Stimulated activated CD4-positive, alpha-beta T cell treated with anti-CD3 and anti-CD28 coated beads, TNF-alpha, amount 100 ng/mL, for 4 hours (primary cell): ENCODE measurements at places on chromosomes 12 and 14.
A peak's percentile ranks its signal among the peaks of the same experiment; 100 is the strongest.

DNA sequence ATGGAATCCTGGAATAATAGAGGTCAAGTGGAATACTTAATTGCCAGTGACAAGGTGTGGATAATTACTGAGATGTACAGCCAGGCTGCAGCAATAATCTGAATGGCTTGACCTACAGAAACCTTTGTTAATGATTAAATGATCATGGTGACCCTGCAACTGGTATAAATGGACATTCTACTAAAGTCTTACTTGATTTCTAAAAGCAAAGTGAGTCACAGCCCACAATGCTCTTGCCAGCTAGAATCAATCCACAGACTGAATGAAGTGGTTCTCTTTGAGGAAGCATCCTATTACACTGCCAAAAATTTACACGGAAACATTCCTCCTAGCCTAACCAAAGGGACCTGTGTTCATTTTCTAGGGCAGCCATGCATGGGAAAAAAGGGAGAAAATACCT is 518.5 kb downstream of the SOX5 start:
- no peak for DNase-seq

DNA sequence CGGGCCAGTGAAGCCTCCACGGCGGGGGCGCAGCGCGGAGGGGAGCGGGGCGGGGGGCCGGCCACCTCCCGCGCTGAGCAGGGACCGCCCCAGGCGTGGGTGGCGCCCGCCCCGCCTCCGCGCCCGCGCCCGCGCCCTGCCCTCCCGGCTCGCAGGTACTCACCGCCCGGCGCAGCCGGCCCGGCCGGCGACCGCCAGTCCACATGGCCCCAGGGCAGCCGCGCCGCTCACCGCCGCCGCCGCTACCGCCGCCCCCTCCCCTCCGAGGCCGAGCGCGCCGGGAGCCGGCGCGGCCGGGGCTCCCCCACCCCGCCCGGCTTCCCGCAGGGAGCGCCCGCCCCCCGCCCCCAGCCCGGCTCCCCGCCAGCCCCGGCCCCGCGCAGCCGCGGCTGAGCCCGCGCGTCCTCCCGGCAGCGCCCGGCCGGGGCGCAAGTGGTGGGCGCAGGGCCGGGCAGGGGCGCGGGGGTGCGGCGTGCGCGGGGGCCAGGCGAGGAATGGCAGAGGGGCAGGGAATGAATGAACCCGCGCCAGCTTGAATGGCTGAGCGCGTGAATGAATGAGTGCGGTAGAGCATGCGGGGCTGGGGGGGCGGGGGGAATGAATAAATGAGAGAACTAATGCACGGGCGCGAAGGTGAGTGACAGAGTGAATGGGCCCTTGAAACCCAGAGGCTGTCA is at the start of gene BEGAIN:
BEGAIN (minus strand) TSS at position 332 of the 677 bp plus-strand sequence; CDS start at position 205, 127 bp downstream.
- DNase-seq = peak; percentile 31

DNA sequence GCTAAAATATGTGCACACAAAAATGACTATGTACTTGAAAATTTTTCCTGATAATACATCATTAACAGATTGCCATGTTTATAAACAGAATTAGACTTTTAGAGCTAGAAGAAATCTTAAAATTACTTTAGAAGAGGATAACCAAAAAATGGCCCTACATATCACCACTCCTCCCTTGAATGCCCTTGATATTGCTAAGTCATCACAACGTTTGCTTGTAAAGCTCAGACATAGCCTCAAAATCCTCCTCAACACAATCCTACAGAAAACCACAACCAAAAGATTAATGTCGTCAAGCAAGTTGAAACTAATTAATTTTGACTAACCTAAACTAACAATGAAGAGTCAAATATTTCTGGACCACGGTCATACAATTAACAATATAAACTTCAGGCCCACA is 19.4 kb upstream of the NAA30 start:
- DNase-seq = no peak

- no peak for DNase-seq
These were observed 28.0 kb upstream of the ADIPOR2 start for GRCh38 chr12:1662761-1663439.

GRCh38 chr12:52918784-52919183 is 13.9 kb upstream of the KRT8 start:
- no peak for DNase-seq

DNA sequence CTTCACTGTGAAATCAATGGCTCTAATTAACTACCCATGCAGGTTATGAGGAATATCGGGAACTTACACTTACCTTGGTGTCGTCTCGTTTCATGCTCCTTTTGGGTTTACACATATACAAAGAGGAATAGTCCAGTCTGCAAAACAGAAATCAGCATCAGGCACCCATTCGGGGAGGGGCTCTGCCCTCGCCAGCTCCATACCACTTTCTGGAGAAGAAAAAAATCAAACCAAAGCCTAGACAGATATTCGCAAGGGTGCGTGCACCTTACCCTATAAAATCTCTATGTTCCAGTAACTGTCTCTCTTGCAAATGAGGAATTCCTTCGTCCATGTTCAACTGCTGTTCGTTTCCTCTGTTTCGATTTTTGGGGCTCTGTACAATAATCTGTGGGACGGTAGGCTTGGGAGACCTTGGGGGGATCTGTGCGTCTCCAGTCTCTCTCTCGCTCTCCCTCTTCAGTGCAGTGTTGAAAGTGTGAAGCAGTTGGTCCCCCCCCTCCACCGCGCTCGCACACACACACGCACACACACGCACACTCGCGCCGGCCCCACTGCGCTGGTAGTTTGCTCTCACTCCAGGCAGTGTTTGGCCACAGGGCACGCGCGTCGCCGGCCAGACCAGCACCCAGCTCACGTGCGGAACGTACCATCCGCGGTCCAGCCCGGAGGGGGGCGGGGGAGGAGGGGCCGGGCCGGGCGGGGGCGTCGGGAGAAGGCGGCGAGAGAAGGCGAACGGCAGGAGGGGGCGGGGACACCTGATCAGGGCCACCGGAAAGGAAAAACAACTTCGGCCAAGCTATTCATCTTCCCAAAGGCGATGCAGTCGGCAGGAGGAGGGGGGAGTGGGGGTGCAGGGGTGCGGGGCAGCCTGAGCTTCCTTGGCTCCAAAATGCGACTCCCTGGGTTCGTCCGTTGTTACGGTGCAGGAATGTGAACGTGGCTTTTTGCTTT is at the start of gene BHLHE41:
BHLHE41 (minus strand) TSS at position 592 of the 954 bp plus-strand sequence; CDS start at position 334, 258 bp downstream.
- no peak for DNase-seq

- DNase-seq = no peak
These were observed 203.6 kb downstream of the EFCAB11 start for GRCh38 chr14:89750908-89751392.

DNA sequence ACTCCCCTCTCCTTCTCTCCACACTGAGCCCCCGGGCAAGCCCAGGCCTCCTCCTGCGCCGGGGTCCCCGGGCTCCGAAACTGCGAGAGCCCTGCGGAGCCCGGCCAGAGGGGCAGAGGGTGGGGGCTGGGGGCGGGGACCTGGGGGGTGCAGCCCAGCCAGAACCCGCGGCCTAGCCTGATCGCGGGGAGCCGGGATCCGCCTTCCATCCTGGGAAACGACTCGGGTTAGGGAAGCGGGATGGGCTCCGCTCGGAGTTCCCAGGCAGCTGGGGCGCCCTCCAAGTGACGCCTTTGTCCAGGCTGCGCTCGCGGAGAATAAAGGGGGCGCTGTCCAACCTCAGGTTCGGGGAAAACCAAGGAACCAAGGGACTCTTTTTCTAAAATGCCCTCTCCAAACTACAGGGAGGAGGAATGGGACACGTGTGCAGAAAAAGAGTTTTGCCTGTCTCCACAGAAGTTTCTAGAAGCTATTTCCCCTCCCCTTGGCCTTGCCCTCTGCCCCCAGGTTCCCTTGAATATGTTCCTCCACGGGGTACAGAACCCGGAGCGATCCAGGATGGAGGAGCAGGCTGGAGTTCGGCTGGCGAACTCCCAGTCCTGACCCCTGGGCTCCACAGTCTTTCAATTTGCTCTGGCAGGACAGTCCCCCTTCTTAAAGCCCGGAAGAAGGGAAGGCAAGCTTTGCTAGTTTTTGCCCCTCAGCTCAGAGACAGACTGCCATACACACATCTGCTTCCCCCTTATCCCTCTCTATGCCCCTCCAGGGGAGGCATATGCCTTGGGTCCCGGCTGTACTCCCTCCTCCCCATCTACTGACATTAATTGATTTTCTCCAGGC is 13.9 kb downstream of the NKX2-1 start:
- DNase-seq = no peak

GRCh38 chr12:31524791-31525495 is 66.0 kb downstream of the DENND5B start:
- DNase-seq = no peak

DNA sequence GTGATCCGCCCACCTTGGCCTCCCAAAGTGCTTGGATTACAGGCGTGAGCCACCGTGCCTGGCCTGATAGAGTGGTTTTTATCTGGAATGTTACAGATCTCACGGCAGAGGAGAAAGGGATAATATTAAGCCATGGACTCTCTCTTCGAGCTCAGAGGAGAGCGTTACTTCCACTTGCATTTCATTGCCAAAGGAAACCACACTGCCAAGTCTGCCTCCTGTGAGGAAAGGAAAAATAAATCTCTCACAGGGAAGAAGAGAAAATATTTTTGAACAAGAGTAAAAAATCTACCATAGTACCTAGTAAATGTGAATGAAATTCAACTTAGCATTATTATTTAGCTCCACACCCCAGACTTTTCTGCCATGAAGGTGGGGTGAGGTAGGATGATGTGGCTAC is 319.2 kb upstream of the PRICKLE1 start:
- no peak for DNase-seq

GRCh38 chr14:95440496-95440895 is 76.0 kb downstream of the SYNE3 start:
- no peak for DNase-seq

DNA sequence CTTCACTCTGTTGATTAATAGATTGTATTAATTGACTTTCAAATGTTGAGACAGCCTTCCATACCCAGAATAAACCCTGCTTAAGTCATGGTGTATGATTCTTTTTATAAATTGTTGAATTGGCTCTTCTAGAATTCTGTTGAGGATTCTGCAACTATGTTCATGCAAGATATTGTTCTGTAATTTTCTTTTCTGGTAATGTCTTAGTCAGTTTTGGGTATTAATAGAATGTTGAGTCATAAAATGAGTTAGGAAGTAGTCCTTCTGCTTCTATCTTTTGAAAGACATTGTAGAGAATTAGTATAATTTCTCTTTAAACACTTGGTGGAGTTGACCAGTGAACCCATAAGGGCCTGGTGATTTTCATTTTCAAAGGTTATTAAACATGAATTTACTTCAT is 958.9 kb downstream of the LRFN5 start:
- no peak for DNase-seq

DNA sequence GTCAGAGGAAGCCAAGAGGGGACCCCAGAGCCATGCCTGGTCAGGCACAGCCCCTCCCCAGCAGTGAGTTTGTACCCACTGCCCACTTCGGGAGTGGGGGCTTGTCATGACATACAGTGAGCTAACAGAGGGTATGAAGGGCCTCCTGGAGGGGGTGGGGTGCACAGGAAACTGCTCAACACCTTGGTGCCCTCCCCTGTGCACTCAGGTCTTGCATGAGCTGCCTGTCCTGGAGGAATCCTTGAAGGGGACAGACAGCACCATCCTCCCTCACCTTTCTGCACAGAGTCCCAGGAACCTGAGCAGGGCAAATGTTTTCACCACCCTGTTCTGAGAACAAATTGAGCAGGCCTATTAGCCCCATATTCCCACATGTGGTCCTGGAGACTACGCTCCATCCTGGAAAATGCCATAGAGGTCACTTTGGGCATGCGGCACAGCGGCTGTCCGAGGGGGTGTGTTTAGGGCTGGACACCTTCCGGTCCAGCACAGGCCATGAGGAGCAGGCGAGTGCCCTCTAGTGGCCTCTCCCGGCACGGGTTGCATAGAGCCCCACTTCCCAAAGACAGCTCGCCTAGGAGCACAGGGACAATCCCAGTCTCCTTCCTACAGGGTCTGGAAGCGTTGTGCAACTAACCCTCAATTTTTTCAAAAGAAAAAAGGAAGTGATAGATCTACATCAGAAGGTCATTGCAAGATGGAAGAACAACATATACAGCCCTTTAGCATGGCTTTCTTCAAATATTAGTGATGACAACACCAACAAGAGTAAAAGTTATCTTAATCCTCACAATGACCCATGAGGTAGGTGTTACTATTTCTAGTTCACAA is 31.9 kb upstream of the ZFP36L1 start:
- no peak for DNase-seq

DNA sequence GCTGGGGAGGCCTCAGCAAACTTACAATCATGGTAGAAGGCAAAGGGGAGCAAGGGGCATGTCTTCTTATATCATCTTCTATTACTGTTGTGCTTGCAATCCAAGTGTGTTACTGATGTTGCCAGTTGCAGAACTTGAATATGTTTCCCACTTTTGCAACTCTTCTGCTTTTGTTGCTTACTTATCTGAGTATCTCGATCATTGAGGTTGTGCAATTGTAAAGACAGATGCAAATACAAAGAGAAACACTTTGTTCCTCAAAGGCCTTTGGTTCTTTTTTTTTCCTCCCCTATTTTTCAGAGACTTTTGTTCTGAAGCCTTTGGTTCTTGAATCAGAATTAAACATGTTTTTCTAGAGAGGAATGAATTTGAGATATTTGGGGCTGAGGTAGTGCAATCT is 3.7 kb upstream of the COX8C start:
- DNase-seq = no peak

GRCh38 chr14:67636361-67636919 is 16.7 kb downstream of the ARG2 start:
- no peak for DNase-seq

GRCh38 chr12:87274594-87275245 is 754.5 kb downstream of the C12orf50 start:
- DNase-seq = no peak

- no peak for DNase-seq
These were observed 70.7 kb upstream of the ASPG start for GRCh38 chr14:104014764-104015163.

- no peak for DNase-seq
These were observed 2.0 kb downstream of the PAX9 start for GRCh38 chr14:36663404-36664321.

GRCh38 chr14:101601606-101602465 is 40.5 kb downstream of the DIO3 start:
- no peak for DNase-seq

GRCh38 chr12:57008178-57008577 is 1.8 kb upstream of the ZBTB39 start:
- DNase-seq = no peak

DNA sequence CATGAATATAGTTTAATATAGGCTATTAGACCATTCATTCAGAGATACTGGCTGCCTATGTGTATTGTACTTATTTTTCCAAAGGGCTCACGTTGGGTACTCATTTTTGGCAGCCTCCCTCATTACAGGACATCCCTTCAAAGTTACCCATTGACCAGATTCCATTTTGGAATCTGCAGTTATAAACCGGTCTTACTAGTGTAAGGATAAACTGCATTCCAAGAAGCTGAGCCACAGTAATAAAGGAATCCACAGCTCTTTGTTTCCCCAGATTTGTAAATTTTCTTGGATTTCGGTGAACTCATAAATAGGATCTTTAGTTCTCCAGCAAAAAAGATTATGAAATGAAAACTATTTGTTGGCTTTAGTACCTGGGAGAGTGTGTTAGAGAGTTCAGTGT is 18.9 kb upstream of the CFL2 start:
- no peak for DNase-seq

DNA sequence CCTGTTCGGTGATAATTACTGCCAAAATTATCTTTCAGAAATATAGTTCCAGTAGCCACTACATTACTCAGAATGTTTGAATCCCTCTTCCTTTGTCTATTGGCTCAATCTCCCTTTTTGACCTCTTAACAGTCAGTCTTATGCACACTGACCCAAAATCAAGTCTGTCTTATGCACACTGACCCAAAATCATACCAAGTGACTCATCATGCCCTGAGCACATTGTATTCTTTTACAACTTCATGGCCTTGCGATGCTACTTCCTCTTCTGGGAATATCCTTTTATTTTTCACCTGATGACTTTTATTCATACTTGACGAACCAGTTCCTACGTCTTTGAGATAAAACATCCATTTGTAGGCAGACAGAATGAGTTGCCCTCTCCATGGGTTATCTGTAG is 182.3 kb downstream of the NPAS3 start:
- DNase-seq = no peak
